ENCODE measurements at places on chromosomes 6 and 20. TPM values are rescaled to one million over a fixed set of nuclear protein-coding genes. Genes with fewer than 3 reads are reported as not detected.

DNA sequence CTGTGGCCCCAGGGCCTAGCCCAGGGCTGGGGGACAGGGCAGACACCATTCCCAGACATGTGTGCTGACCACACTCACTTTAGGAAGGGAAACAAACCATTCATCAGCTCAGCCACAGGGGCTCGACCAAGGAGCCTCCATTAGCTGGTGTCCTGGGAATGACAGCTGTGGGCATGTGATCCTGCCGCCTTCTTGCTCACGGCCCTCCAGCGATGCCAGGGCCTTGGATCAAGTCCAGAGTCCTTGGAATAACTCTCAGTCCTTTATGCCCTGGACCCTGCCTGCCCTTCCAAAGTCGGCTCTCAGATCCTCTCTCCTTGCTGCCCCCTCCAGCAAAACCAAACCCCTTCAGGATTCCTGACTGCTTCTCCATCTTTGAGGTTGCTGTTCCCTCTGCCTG lies 165.0 kb upstream of the RNF24 start:
- no peak for DNase-seq

DNA sequence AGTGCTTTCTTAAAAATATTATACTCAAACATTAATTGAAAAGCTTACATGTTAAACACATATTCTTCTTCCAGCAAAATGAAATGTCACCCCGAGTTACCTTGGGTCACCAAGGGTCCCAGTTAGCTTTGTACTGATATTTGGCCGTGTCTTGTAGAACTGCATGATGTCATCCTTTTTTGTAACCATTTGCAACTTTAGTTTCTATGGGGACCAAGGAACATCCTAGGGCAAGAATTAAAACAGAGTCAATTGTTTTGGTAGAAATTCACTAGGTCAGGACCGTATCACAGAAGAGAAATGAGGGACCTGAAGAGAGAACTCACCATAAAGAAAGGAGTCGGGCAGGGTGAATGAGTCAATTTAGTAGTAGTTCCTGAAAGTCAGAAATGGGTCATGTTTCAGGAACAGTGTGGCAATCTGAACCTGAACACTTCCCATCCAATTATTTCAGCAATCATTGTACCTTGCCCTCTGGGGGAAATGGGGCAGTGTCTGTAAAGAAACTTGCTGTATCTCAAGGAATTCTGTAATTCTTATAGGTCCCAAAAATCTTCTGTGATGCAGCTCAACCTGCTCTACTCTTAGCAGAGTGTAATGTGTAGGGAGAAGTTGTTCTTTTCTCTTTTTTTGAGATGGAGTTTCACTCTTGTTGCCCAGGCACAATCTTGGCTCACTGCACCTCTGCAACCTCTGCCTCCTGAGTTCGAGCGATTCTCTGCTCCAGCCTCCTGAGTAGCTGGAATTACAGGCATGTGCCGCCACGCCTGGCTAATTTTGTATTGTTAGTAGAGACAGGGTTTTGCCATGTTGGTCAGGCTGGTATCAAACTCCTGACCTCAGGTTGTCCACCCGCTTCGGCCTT lies 5.3 kb upstream of the AKAP7 start:
- DNase-seq: no peak

DNA sequence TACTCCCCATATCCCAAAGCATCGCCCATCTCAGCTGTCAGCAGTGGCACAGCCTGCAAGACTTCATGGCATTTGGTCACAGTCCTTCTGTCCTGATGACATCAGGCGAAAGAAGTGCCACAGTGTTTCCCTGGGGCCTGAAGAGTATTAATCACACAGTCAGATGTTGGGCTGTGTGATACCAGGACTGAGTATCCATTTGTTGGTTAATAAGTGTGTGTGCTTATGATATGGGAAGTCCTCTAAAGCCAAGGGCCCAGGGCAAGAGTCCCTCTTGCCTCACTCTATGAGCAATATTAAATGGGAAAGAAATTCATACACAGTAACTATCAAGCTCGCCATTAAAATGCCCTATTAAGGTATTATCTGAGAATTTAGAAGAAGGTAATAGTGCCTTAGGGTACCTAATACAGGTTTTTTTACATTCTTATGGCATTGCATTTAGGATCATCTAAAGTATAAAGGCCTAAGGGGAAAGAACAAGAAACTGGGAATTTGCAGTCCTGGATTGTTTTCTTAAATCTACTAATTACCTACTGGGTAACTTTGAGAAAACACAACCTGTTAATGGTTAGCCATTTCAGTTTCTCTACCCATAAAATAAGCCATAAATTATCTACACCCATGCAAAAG lies 204.1 kb upstream of the PREP start:
- no peak for DNase-seq

GRCh38 chr20:31717478-31718201 lies 5.0 kb downstream of the BCL2L1 start:
- no peak for DNase-seq

DNA sequence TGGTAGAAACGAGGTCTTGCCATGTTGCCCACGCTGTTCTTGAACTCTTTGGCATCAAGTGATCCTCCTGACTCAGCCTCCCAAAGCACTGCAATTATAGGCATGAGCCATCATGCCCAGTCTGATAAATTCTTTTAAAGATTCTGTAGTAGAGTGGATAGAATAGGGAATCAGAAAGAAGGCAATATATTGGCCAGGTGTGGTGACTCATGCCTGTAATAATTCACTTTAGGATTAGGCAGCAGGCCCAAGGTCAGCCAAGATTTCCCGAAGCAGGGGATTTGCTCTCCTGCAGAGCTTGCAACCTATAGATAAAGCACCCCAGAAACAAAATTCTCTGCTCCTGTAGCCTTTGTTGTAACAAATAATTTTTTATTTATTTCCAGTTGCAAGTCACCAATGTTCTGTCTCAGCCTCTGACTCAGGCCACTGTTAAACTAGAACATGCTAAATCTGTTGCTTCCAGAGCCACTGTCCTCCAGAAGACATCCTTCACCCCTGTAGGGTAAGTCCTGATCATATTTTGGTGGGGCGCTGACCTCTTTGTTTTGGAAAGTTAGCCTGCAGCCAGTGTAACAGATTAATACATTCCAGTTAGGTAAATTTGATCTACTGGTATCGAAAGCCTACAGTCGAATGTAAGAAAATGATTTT lies 30.4 kb upstream of the MROH8 start:
- no peak for DNase-seq

DNA sequence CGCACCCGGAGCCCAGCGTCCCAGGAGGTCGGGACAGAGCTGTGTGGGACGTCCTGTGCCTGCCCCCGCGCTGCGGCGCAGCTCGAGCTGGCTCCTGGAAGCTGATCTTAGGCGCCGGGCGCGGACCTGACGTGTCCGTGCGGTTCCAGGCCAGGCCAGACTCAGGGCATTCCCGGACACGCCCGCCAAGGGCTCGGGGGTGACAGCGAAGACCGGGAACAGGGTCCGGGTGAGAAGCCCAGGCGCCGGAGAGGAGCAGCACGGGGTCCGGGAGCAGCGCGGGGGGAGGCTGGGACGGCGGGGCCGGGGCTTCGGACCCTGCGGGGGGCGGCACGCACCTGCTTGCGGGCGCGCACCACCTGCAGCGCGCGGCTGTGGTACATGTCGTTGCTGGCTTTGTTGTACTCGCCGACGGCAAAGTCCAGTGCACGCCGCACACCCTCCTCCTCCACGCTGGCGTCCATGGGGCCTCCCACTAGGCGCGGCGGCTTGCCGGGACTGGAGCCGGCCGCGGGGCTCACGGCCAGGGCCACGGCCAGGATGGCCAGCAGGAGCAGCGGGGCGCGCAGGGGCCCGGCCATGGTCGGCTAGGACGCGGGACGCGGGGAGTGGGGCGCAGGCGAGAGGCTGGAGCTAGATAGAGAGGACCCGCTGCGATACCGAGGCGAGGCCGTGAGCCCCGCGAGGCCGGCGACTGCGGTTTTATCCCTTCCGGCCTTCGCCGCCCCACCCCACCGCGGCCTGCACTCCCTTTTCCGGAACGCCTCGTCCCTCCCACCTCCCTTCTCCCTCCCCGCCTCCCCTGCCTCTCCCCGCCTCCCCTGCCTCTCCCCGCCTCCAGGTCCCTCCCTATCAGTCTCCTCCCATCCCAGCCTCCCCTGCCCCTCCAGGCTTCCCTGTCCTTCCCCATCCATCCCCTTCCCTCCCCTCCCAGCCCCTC lies at the start of gene CST3:
TSS of gene CST3 (minus strand) at position 674 of the 940 bp plus-strand sequence. CDS start at position 581, 93 bp downstream.
- peak; percentile 77 for DNase-seq

GRCh38 chr20:24411003-24411833 lies 58.2 kb upstream of the SYNDIG1 start:
- no peak for DNase-seq

GRCh38 chr6:13282393-13283069 lies 45.8 kb downstream of the TBC1D7 start:
- DNase-seq: no peak

DNA sequence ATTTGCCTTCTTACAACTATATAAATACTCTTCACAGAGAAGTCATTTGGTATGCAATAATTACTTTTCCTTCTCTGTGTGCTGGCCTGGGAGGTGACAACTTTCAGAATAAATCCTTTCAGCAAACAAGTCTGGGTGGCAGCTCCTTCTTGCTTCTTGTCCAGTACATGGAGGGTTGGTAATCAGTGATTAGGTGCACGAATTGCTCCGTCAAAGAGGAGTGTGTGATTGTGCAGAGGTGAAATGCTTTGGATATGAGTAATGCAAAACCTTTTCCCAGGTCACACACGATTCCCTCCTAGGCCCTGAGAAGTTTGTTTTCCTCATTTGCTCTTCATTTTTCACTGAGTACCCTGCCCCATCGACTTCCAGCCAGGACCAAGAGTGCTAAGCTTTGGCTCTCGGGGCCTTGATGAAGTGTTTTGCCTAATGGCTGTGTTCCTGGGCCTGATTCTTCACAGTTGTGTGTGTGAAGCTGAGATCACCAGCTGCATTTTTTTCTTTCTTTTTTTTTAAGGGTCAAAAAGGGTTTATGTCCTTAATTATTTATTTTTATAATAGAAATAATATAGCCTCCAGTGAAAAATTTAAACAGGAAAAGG lies 216.5 kb downstream of the ZMYND8 start:
- no peak for DNase-seq

BAK1 gene
- 11.1 TPM for total RNA-seq

CEP162 gene
- total RNA-seq: 10.9 TPM

BNIP5 gene
- under 0.01 TPM for total RNA-seq

All from breast epithelium (tissue), 4 donors.